Sciatic nerve (tissue), 2 donors: ENCODE measurements at places on chromosomes 2 and 18.

GRCh38 chr2:168706806-168707205, 95.6 kb upstream of the NOSTRIN start:
- no peak for DNase-seq

GRCh38 chr2:223093436-223094241, 41.6 kb downstream of the KCNE4 start:
- peak; percentile 79 for DNase-seq

GRCh38 chr2:205700331-205701132, 18.2 kb downstream of the NRP2 start:
- no peak for DNase-seq

DNA sequence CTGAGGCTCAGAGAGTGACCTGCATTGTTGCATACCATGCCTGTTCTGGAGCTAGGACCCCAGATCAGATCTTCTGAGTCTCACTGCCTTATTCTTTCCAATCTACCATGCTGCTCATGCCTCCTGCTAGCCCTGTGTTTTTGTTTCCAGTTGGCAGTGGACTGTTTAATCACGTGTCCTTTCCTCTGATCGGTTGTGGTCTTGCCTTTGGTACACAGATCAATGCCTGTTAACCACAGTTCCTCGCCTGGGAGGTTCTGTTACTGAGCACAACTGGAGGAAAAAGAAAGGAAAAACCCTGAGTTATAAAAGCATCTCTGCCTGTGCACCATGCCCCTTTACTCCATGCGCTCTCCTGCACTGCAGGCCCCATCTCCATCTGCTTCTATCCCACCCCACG, 329.1 kb downstream of the SETBP1 start:
- no peak for DNase-seq

GRCh38 chr2:30144260-30144659, 2.5 kb upstream of the YPEL5 start:
- DNase-seq: no peak

DNA sequence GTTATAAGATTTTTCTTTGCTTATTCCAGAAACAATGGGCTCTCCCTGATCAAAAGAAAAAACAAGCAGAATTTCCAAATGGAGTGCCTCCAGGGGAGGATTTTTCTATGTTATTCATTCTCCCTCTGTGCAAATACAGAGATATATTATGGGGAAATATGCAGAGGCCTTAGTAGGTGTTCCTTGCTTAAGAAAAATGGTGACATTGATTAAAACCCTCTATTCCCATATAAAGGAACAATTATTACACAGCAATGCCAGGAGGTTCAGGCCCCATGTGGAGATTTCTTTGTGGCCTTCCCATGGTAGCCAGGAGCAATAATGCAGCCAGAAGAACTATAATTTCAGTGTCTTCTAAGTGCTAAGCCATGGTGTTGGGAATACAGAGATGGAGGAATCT, 255.9 kb upstream of the CXCR4 start:
- DNase-seq: no peak

DNA sequence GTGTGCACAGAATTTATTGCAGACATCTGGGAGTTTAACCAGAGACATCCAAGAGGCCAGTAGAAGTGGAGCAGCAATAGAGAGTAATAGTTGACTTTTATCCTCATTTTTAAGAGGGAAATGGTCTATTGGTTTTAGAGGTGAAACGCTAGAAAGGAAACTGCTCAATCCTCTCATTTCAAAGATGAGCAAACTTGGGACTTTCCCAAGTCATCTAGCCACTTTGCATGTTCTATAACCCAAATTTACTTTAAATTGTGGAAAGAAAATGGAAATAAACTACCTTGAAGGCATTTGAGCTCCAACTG, 601.7 kb downstream of the ARHGAP15 start:
- DNase-seq: no peak

DNA sequence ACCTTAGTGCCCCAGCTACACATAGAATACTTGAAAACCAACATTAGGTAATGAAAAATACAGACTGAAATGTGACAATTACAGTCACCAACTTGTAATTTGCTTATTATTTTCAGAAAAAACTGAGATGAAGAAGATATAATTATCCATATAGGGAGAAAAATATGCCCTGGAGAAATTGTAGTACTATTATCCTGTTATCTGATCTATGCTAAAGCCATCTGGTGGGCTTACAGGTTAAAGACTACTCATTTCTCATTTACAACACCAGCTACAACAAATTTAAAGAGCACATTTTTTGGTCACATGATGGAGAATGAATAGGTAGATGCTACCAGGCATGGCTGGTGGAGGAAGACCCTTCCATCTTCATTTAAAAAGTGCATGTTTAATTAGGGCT, 79.6 kb upstream of the NYAP2 start:
- DNase-seq: no peak

GRCh38 chr2:140895378-140895777, 1235.4 kb downstream of the LRP1B start:
- DNase-seq: no peak

DNA sequence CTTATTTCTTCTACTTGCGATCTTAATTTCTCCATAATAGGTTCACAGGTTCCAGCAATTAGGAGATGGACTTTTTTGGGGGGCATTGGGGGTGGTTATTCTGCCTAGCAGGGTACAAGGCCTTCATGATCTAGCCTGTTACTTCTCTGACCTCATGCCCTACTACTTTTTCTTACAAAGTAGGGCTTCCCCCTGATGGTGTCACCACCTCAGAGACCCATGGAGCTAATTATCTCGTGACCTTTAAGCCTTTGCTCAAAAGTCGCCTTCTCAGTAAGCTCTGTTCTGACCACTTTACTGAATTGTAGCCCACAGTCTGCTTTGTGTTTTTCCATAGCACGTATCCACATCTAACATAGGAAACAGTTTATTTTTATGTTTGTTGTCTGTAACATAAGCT, 458.0 kb downstream of the PARD3B start:
- DNase-seq: no peak

DNA sequence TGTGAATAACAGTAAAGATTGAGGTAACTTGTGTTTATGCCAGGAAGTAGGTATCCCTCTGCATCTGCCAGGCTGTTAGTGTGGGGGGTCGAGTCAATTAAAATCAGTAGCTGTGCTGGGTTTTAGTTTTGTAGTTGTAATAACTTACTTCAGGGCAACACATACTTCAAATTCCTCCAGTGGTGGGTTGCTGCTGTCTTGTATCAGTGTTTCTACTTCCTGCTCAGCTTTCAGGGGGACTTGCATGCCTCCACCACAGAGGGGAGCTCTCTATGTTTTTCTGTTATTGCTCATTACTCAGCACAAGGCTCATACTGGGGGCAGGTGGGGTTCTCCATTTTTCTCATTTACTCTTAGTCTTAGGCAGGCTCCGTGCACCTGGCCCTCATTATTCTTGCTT, 136.8 kb downstream of the CAPN13 start:
- DNase-seq: no peak

DNA sequence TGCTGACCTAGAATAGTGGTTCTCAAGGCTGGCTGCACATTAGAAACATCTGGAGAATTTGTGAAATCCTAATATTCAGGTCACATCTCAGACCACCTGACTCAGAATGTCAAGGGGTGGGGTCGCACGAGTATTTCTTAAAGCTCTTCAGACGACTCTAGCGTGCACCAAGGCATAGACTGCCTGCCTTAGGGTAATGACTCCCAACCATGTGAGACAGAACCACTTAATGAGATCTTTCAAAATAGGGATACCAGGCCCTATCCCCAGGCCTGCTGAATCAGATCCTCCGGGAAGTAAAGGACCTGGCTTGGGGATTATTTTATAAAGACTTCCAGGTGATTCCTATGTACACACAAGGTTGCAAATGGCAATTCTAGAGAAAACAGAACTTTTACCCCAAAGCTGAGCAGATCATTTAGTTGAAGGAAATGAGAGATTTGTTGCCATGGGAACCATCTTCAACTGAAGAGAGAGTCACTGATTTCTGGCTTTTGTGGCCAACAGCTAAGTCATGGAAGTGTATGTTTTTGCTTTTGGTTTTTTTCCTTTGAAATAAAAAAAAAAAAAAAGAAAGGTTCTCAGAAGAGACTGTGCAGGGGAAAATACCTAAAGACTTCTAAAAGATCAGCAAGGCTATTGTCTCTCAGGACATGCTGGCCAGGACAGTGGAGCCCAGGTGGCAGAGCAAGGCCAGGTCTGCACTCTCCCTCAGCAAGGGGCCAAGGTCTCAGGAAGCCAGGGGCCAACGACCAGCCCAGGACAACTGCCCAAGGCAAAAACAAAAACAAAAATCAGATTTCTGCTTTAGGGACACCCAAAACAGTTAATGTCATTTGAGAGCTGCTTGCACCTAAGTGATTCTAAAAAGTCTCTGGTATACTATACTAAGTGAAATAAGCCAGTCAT, 15.3 kb upstream of the LOXHD1 start:
- no peak for DNase-seq

DNA sequence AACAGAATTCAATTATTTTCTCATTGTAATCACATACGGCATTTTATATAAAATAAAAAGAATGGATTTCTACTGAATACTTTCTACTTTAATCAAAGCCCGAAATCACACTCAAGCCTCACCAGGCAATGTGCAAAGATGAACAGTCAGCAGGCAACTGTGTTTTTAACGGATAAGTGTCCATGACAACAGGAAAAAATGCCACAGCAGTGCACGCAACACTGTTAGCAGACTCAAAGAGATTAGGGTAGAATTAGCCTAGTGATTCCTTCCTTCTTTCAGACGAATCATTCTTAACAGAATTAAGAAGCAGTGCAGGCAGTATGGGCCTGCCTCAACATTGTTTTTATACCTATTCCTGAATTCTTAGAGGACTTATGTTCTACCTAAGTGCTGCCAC, 135.6 kb downstream of the CDH2 start:
- no peak for DNase-seq

DNA sequence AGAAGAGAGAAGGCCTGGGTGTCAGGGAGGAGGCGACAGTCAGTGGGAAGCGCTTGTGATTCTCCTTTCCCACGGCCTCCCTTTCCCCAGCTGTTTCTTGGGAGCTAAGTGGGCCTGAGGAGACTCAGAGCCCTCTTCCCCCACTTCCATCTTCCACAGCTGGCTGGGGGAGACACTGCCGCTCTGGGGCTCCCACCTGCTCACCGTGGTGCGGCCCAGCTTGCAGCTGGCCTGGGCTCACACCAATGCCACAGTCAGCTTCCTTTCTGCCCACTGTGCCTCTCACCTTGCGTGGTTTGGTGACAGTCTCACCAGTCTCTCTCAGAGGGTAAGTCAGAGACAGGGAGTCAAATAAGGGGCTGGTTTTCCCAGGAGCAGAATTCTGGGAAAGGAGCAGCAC, 7.1 kb downstream of the TMEM214 start:
- no peak for DNase-seq

- no peak for DNase-seq
These were observed 88.5 kb downstream of the SOCS6 start for GRCh38 chr18:70377317-70377799.

GRCh38 chr18:28030458-28030857, 146.5 kb downstream of the CDH2 start:
- no peak for DNase-seq

DNA sequence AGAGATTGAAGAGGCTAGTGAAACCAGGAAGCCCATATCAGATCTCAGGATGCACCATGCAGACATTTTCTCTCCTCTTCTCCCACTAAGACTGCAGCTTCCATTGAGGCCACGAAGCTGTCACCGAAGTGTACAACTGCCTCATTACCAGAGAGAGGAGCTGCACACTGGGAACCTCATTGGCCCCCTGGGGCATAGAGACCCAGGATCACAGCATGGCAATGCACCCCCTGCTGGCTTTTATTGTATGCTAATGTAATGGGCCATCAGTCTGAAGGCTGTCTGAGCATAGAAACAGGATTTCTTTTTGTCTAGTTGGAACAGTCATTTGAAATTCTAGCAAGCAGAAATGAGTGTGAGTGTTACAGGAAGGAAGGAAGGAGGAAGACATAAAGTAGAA, 861.6 kb upstream of the CELF4 start:
- DNase-seq: no peak

- no peak for DNase-seq
These were observed 236.5 kb downstream of the BCL2 start for GRCh38 chr18:63083020-63083531.

- DNase-seq: no peak
These were observed 858.5 kb upstream of the PIK3C3 start for GRCh38 chr18:41096504-41096903.

DNA sequence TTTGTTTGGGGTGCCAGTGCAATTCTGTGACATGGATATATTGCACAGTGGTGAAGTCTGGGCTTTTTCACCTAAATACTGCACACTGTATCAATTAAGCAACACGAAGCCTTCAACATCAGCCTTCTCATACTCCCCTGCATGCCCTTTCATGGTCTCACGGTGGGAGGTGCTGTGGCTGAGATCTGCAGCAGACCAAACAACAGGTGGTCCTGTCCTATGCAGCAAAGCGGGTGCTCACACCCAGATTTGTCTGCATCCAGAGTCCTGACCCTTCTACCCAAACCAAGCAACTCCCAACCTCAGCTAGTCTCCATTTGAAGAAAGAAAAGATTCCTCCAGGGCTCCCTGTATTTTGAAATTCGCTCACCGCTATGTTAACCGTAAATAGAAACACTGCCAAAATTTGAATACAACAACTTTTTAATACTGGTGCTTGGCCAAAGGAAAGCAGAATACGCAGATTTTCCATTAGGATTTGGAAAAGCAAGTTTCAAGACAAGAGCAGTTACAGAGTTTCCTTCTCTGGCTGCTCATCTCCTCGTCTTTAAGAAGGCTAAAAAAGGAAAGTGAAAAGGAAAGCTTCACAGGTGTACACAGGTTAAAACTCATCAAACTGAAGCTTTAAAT, 34.9 kb downstream of the FAM168B start:
- no peak for DNase-seq

- no peak for DNase-seq
These were observed 13.4 kb upstream of the ZNF512 start for GRCh38 chr2:27569398-27569797.

GRCh38 chr2:217688494-217688893, 314.3 kb downstream of the TNS1 start:
- DNase-seq: no peak

DNA sequence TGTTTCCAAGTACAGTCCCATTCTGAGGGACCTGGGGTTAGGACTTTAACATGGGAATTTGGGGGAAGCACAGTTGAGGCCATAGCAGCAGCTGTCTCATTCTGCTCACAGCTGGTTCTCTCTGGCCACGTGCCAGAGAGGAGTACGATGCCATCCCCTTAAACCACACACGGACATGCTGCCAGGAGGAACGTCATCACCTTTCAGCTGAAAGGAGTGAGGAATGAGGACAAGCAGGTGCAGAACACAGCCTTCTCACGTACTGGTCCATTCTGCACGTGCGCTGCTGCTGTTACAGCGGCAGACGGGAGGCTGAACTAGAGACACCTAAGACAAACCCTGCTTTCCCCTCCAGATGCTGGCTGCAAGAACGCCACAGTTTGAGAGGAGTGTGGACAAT, 33.5 kb downstream of the ODC1 start:
- no peak for DNase-seq

GRCh38 chr18:29217124-29217915, 1040.4 kb upstream of the CDH2 start:
- no peak for DNase-seq

DNA sequence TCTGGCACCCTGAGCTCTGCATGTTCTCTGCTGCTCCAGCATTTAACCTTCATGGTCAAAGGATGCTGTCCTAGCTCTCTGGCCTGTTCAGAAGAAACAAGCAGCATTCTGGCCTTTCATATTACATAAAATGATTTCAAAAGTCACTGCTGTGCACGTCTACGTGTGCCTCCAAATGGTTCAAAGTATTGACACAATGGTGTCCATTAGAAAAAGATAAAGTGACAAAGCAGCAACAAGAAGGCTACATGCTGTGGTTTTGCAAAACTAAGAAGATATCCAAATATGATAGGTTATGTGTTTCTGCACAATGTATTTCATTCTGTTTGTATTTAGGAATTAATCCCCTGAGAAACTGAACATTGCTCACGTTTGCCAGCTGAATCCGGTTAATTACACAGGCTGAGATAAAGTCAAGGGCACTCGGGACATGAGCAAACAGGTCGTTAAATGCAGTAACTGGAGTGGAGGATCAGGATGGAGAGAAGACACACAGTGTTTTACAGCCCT, 258.5 kb downstream of the DOK6 start:
- no peak for DNase-seq
